ENCODE measurements at places on chromosomes 4 and X. TPM values are rescaled to one million over a fixed set of nuclear protein-coding genes. Genes with fewer than 3 reads are reported as not detected.

WDR17 gene
- 5.6 TPM for total RNA-seq

C1QTNF7 gene
- total RNA-seq = 10.7 TPM

SMARCA1 gene
- total RNA-seq = 23.2 TPM

ETNPPL gene
- not detected for total RNA-seq

PRR32 gene
- total RNA-seq = not detected

DYNLT3 gene
- 27.2 TPM for total RNA-seq

MSL3 gene
- total RNA-seq = 34.9 TPM

GPC3 gene
- total RNA-seq = 50.2 TPM

CCSER1 gene
- total RNA-seq = 8.4 TPM

HTR2C gene
- total RNA-seq = not detected

NSUN7 gene
- 9.2 TPM for total RNA-seq

ARSJ gene
- 8.4 TPM for total RNA-seq

All from lower lobe of right lung (tissue), 2 donors.